Activated CD4-positive, alpha-beta T cell treated with anti-CD3 and anti-CD28 coated beads, Interleukin-2, amount 10 ng/mL, durations not matched to agents 7 days and 5 days (primary cell): ENCODE measurements at places on chromosomes 3 and 15. TPM values are rescaled to one million over a fixed set of nuclear protein-coding genes. Genes with fewer than 3 reads are reported as not detected.

The TCAIM gene
- total RNA-seq, result 19.9 TPM

The LRRN1 gene
- 0.46 TPM for total RNA-seq

DNA sequence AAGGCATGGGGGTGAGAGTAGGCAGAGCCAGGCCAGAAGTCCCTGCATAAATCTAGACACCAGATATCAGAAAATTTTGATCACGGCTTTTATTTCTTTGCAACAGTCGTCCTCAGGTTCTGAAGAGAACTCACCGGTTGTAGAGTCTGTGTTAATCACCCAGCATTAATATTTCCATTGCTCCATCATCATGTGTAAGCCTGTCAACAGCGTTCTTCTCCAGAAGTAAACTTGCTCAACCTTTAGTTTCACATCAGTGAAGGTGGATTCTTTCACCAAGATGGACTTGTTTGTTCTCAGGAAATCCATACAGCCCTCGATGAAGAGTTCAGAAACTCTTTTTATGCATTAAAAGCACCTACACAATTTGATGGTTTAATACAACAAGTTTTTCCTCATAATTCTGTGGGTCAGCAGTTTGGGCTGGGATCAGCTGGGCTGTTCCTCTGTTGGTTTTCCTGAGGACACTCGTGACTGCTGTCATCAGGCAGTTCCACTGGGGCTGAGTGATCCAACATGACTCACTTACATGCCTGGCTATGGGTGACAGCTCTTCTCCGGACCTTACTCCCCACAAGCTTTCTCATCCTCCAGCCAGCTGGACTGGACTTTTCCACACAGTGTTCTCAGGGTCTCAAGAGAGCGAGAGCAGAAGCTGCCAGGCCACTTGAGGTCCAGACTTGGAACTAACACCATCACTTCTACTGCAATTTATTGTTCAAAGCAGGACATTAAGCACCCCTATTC lies 303.4 kb downstream of the ZNF621 start:
- no peak for DNase-seq

DNA sequence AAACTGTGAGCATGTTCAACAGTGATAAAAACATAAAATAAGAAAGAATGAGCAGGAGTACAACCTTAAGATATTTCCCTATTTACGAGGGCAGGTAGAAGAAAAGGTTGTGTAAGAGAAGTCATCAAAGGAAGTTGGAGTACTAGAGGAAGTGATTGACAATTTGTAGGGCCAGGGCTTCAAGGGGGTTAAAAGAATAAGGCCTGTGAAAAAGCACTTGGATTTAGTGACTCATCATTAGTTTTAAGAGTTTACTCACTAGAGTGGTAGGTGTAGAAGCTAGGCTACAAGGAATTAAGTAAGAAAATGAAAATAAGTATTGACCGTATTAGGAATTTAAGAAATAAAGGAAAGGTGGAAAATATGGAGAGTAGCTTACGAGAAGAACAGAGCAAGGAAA lies 23.6 kb downstream of the KCNMB3 start:
- DNase-seq, result no peak

The SAMD7 gene
- total RNA-seq, result not detected

DNA sequence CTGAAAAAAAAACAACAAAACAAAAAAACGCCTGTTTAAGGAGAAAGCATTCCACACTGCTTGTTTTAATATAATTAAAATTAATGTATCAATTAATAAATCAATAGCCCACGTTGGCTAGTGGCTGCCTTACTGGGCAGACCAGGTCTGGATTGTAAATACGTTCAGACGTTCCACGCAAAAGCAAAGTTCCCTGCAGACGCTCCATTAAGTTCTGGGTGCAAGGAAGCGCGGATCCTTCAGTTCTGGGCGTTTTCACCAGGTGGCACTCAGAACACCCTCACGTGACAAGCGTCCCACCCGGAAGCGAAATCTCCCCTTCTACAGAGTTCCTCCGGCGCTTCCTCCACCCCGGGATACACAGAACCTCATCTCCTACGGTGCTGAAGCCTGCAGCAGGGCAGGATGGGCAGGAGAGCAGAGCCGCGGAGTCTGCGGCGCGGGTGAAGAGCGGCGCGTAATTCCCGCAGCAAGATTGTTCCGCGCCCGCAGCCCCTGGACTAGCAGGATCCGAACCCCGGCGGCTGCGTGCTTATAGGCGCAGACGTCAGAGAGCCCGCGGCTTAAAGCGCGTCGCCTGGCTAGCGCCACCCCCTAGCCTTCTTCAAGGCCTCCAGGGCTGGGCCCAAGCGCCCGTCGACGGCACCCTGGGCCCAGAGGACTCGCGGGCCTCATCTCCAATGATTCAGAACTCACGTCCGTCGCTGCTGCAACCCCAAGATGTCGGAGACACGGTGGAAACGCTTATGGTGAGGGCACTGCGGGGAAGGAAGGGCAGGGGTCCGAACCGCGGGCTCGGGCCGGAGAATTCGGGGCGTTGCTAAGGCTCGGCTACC lies at the start of gene SLC25A38:
TSS of gene SLC25A38 (plus strand) at position 326 of the 836 bp plus-strand sequence. CDS start at position 681, 355 bp downstream.
- DNase-seq, result peak; percentile 83

DNA sequence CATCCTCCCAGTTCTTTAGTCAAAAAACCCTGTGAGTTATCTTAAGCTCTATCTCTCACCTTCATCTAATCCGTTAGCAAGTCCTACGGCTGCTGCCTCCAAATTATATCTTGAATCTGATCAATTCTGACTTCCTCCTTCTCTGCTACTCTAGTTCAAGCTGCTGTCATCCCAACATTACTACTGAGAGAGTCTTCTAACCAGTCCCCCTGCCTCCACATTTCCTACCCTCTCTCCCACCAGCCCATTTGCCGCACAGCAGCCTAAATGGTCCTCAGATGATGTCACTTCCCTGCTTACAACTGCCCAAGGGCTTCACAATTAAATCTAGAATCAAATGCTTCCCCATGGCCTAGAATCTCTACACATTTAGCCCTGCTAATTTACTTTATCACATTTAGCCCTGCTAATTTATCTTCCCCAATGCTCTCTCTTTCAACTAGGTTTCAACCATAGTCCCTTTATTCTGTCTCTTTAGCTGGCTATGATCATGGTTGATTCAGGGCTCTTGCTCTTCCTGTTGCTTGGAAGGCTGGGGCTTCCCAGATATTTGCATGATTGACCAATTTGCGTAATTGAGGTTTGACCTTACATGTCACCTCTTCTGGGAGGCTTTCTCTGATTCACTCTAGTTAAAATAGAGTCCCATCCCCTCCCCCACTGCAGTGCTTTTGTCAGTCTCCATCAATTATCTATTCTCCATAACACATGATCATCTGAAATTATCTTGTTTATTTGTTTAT lies 11.0 kb upstream of the ARL14 start:
- no peak for DNase-seq

The SERP1 gene
- total RNA-seq, result 79.9 TPM

- no peak for DNase-seq
These were observed 2.1 kb downstream of the TRANK1 start for GRCh38 chr3:36942638-36943248.

DNA sequence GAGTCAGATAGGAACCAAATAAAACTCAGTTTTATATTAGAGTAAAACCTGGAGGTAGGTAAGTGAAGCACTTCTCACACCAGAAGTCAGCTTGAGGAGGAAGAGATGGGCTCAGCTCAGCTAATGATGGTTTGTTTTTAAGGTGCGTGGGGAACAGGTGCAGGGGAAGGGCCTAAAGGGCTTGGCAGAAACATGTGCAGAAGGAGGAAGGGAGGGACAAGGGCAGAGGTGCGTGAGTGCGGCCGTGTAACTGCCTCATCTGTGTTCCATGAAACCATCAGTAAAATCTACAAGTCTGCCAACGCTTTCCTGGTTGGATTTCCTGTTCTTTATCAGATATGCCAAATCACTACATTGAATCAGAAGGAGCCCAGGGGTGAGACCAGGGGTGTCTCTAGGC lies 19.9 kb downstream of the FYCO1 start:
- DNase-seq, result no peak

DNA sequence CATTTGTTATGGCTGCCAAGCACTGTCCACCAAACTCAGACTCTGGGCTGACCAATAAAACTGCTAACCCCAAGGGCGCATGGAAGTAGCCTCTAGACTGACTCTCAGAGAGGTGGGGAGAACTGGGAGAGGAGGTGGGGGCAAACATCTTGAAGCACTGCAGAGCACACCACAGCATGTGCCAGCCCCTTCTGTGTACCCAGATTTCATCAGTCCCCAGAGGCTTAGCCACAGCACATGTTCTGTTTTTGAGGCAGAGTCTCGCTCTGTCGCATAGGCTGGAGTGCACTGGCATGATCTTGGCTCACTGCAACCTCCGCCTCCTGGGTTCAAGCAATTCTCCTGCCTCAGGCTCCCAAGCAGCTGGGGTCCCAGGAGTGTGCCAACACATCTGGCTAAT lies 119.5 kb upstream of the SPATA12 start:
- DNase-seq, result no peak

GRCh38 chr3:112508261-112508660 lies 9.0 kb upstream of the BTLA start:
- no peak for DNase-seq

The CP gene
- not detected for total RNA-seq

GRCh38 chr15:80556694-80557367 lies 138.3 kb upstream of the ABHD17C start:
- no peak for DNase-seq

DNA sequence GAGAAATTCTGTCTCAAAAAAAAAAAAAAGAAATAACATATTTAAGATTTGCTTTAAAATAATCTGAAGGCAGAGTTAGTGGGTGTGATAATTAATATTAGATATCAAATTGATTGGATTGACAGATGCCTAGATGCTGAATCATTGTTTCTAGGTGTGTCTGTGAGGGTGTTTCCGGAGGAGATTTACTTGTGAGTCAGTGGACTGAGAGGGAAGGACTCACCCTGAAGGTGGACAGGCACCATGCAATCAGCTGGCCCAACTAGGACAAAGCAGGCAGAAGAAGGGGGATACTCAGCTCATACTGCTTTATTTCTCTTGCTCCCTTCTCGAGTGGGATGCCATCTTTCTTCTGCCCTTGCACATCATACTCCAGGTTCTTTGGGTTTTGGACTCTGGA lies 16.7 kb upstream of the RPL24 start:
- DNase-seq, result no peak

The PIK3CA gene
- total RNA-seq, result 23.4 TPM

DNA sequence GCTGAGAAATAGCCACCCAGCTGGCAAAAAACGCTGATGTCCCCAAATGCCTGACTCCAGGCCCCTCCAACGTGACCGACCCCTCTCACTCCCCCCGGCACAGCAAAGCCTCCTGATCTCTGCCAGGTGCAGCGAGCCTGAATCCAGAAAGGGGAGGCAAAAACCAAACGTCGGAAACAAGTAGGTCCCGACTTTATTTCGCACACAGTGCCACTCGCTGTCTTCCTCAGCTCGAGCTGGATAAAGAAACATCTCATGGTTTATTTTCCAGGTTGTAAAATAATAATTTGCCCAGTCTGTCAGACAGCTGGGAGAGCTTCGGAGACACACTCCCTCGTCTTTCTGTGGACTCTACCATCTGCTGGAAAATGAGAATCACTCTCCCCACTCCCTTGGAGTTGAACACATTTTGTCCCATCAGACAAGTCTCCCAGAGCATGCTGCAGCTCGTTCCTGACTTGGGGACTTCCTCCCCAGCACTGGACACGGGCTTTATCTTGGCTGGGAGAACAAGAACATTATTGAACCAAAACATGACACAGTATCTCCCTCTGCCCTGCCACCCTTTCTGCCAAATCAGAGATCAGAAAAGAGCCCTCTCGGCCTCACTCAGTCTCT lies 142.8 kb downstream of the NUP210 start:
- DNase-seq, result no peak

- no peak for DNase-seq
These were observed 60.1 kb upstream of the OSTN start for GRCh38 chr3:191138937-191139336.

GRCh38 chr3:193556841-193557240 lies 2.1 kb upstream of the ATP13A4 start:
- no peak for DNase-seq

- DNase-seq, result peak; percentile 62
These were observed 12.9 kb downstream of the VPS18 start for GRCh38 chr15:40906991-40907802.

- DNase-seq, result no peak
These were observed 34.3 kb downstream of the IL20RB start for GRCh38 chr3:136992115-136992514.

GRCh38 chr3:41521010-41521655 lies 321.8 kb downstream of the CTNNB1 start:
- no peak for DNase-seq

DNA sequence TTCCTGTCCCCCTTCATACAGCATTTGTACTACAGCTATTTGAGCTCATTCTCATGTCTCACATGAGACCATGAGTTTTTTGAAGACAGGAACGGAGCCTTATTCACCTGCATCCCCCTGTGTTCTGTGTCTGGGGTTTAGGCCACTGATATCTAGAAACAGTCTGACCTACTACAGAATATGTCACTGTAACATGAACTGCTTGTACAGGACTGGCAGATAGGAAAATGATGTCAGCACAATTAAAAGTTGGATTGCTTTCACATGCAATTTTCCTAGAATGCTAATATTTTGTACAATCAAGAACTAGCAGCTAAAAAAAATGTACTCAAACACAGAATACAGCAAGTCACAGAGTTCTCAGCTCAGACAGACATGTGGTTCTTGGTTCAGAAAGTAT lies 90.8 kb upstream of the FGF12 start:
- no peak for DNase-seq

GRCh38 chr3:122497425-122497824 lies 17.3 kb downstream of the KPNA1 start:
- DNase-seq, result peak; percentile 35

The AHSG gene
- total RNA-seq, result not detected

The COL8A1 gene
- total RNA-seq, result 0.07 TPM

The TRNT1 gene
- total RNA-seq, result 37.5 TPM

The INAFM2 gene
- 6.6 TPM for total RNA-seq

- no peak for DNase-seq
These were observed 80.1 kb downstream of the SLC6A1 start for GRCh38 chr3:11072631-11073030.

The SH3GL3 gene
- not detected for total RNA-seq

DNA sequence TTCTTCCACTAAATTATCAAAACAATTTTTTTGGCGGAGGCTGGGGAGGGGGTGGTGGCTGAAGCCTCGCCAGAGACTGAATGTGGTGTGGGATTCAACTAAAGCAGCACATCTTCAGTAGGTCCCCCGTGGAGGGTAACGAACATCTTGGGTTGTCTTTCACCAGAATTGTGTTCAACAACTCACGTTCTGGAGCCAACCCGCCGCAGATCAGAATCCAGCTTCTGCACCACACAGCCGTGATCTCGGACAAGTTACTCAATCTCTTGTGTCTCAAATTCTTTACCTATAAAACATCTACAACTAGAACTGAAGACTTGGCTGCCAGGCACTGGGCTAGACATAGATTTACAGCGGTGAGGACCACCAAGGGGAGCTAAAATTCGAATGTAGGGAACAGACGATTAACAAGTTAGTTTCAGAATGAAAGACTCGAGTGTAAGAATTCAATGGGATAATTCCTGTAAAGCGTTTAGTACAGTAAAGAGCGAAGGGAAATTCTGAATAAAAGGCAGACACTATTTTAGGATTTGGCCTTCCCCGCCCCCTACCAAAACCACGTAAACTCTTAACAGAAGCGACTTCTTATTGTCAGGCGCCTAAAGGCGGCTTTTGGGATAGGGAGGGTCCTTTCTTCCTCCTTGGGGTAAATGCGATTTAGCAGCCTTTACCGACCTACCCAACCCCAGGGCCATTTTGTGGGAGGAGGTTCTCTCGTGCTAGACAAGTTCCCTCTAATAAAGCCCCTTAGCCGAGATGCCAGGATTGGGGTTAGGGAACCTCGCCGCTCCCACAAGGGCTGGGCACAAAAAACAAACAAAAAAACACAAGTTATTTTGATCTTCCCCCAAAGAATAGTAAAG lies 697 bp upstream of the RAB5A start:
- no peak for DNase-seq

- DNase-seq, result no peak
These were observed 6.7 kb downstream of the CCR5AS start for GRCh38 chr3:46400000-46400734.
